ENCODE measurements at places on chromosomes 1 and 21.

GRCh38 chr1:183239793-183240525 lies 53.9 kb downstream of the LAMC2 start:
- DNase-seq = no peak

- no peak for DNase-seq
Observed at GRCh38 chr21:41823166-41823565, 56.0 kb downstream of the PRDM15 start.

DNA sequence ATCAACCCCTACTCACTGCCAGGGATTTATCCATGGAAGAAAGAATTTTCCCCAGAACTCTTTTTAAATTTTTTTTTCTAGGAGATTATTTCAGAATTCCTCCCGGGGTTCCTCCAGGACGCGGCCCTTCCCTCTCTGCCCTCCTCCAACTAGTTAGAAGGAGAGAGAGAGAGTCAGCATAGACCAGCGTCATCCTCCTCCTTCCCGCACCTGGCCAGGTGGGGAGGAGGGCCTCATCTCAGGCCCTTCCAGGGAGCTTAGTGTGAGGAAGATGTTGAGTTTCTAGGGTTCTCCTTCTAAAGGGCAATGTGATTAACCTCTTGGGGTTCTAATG lies 63.6 kb downstream of the CDK18 start:
- DNase-seq = no peak

DNA sequence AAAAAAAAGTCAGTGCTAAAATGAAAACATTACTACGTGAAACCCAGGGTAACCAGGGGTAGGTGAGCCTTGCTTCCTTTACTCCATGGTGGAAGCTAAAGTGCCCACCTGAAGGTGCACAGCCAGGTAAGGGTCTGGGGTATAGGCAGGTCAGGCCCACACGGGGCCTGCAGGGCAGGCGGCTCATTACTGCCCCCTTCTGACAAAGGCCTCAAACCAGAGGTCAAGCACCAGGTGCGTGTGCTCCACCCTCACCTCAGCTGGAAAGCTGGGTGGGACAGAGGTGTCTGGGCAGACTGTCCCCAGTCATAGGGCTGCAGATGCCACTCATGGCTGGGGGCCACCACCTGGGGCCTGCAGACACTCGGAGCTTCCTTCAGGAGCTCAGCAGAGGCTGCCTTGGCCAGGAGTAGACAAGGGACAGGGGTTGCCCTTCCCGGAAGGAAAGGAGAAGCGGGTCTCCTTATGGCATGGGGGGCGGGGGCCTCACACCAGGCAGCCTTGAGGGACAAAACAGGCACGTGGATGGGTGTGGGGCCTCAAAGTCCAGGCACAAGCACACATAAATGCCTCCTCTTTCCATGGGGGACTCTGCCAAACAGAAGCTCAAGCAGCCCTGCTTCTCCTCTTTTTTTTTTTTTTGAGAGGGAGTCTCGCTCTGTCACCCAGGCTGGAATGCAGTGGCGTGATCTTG lies 36.2 kb downstream of the ACOT7 start:
- DNase-seq = no peak

- DNase-seq = no peak
Observed at GRCh38 chr1:155999964-156000363, 20.8 kb downstream of the SSR2 start.

DNA sequence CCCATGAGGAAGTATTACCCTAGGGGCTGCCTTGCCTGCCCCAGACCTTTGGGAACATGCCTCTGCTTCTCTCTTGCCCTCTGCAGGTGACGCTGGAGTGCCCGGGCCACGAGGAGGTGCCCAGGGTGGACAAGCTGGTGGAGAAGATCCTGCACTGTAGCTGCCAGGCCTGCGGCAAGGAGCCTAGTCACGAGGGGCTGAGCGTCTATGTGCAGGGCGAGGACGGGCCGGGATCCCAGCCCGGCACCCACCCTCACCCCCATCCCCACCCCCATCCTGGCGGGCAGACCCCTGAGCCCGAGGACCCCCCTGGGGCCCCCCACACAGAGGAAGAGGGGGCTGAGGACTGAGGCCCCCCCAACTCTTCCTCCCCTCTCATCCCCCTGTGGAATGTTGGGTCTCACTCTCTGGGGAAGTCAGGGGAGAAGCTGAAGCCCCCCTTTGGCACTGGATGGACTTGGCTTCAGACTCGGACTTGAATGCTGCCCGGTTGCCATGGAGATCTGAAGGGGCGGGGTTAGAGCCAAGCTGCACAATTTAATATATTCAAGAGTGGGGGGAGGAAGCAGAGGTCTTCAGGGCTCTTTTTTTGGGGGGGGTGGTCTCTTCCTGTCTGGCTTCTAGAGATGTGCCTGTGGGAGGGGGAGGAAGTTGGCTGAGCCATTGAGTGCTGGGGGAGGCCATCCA lies 7.8 kb upstream of the HTR6 start:
- DNase-seq = no peak

GRCh38 chr1:147252540-147252939 lies 10.1 kb downstream of the CHD1L start:
- no peak for DNase-seq

DNA sequence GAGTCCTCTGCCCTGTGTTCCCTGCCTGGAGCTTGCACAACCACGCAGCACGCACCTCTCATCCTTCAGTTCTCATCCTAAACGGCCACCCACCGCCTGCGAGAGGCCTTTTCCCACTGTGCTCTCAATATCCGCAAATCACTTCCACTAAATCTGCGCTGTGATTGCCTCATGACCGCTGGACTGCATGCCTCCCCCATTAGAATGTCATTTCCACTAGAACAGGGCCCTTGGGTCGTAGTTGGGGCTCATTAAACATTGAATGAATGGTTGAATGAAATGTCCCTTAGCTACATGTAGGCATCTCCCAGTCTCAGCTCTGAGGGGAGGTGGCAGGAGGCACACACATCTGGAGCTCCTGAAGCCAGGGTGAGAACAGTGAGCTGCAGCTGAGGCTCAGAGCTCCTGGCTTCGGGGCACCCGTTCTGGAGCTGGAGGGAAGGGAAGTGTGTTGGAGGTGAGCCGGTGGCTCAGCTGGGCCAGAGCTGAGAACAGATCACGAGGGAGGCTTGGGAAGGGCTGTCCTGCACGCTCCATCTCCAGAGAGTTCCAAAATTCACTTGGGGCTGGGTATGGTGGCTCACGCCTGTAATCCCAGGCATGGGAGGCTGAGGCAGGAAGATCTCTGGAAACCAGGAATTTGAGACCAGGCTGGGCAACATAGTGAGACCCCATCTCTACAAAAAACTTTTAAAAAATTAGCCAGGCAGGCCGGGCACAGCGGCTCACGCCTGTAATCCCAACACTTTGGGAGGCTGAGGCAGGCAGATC lies 30.4 kb downstream of the TMEM201 start:
- DNase-seq = no peak
